ENCODE measurements at places on chromosomes 6 and 20. TPM values are rescaled to one million over a fixed set of nuclear protein-coding genes. Genes with fewer than 3 reads are reported as not detected.

GRCh38 chr20:6502219-6502618 lies 265.3 kb upstream of the BMP2 start:
- no peak overlapping the region for H3K4me3 ChIP-seq
- no peaks in the 10 kb centered on the region for H3K27me3 ChIP-seq
- H3K27ac ChIP-seq, result no peak overlapping the region
- no peaks in the 10 kb centered on the region for H3K4me1 ChIP-seq
- no peaks in the 10 kb centered on the region for H3K36me3 ChIP-seq

GRCh38 chr20:59526242-59527225 lies 77.8 kb upstream of the PHACTR3 start:
- no peaks in the 10 kb centered on the region for H3K4me1 ChIP-seq
- peaks cover 49% of the 10 kb centered on the region for H3K27me3 ChIP-seq
- no peak overlapping the region for H3K27ac ChIP-seq
- no peaks in the 10 kb centered on the region for H3K36me3 ChIP-seq
- no peak for DNase-seq

CUTA gene
- total RNA-seq, result 222 TPM

DNA sequence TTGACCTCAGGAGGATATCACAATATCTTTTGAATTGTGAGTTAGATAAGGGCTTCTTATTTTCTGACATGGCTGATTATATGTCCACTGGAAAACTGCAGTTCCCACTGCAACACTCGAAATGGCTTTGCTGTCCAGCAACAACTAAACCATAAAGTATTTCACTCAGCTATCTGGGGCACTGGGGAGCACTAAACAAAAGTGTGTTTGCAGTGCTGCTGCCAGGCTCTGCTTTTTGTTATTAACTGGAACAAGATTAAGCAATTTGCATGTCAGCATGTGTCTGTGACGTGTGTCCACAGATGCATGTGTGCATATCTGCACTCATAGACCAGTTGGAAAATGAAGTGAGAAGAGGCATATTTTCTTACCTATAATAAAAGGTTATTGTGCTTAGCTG lies 107.8 kb upstream of the CCN2 start:
- no peaks in the 10 kb centered on the region for H3K4me1 ChIP-seq
- no peak overlapping the region for H3K4me3 ChIP-seq
- no peak overlapping the region for H3K27ac ChIP-seq
- DNase-seq, result no peak
- H3K36me3 ChIP-seq, result no peaks in the 10 kb centered on the region

PDYN gene
- not detected for total RNA-seq

- H3K4me3 ChIP-seq, result no peak overlapping the region
- no peak for DNase-seq
- H3K36me3 ChIP-seq, result no peaks in the 10 kb centered on the region
- no peak overlapping the region for H3K27ac ChIP-seq
- no peaks in the 10 kb centered on the region for H3K27me3 ChIP-seq
Observed at GRCh38 chr6:126701676-126702560, 362.0 kb downstream of the CENPW start.

DNA sequence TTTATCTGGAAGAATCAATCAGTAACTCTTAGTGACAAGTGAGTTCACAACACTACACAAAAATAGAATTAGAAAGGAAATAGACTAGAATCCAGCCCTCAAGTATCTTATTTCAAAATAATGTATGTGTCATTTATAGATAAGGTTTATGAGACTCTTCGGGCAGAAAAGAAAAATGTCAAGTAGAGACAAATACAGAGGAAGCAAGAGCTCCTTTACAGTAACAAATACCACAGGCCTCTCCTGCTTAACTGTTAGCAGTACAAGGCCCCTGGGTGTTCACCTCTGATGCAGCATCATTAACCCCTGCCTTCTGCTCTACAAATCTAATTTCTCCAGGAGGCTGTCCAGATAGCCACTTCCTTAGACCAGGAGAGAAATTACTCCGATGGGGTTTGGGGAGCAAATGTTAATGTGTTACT lies 76.7 kb downstream of the UBE3D start:
- DNase-seq, result no peak
- no peaks in the 10 kb centered on the region for H3K27me3 ChIP-seq
- no peaks in the 10 kb centered on the region for H3K36me3 ChIP-seq
- no peaks in the 10 kb centered on the region for H3K4me1 ChIP-seq

PSMB8 gene
- 305 TPM for total RNA-seq

PAX1 gene
- total RNA-seq, result not detected

LRRN4 gene
- total RNA-seq, result not detected

WFDC10B gene
- total RNA-seq, result not detected

GRCh38 chr20:49435639-49436038 lies 46.8 kb downstream of the KCNB1 start:
- peaks cover 44% of the 10 kb centered on the region for H3K27me3 ChIP-seq
- no peak overlapping the region for H3K4me3 ChIP-seq
- H3K4me1 ChIP-seq, result no peaks in the 10 kb centered on the region
- no peaks in the 10 kb centered on the region for H3K36me3 ChIP-seq
- DNase-seq, result no peak

SYNE1 gene
- total RNA-seq, result 38.9 TPM

DNA sequence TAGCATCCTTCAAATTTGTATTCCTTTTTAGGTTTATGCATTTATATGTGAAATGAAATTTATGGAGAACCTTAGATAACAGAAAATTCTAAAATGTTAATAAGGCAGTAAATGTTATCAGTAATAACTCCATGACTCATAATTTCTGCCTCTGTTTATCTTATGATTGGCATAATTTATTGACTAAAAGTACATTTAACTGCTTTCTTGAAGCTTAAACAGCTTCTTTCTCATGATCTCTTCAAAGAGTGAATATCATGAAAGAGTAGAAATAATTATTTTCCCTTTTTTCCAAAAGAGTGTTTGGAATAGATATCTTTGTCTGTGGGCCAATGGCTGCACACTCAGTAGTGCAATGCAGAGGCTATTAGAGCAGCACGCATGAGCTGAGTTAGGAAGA lies 91.3 kb downstream of the SHLD1 start:
- H3K4me1 ChIP-seq, result peaks cover 49% of the 10 kb centered on the region
- DNase-seq, result no peak
- H3K36me3 ChIP-seq, result peaks cover 2% of the 10 kb centered on the region
- no peaks in the 10 kb centered on the region for H3K27me3 ChIP-seq
- no peak overlapping the region for H3K4me3 ChIP-seq

All from activated T-cell treated with anti-CD3 and anti-CD28 coated beads, Interleukin-2, amount 50 U/mL, for 72 hours (primary cell).